ENCODE measurements at places on chromosomes 16 and 17.
A peak's percentile ranks its signal among the peaks of the same experiment; 100 is the strongest.

- DNase-seq = peak; percentile 87
These were observed 10.0 kb upstream of the SKAP1 start for GRCh38 chr17:48439875-48440505.

DNA sequence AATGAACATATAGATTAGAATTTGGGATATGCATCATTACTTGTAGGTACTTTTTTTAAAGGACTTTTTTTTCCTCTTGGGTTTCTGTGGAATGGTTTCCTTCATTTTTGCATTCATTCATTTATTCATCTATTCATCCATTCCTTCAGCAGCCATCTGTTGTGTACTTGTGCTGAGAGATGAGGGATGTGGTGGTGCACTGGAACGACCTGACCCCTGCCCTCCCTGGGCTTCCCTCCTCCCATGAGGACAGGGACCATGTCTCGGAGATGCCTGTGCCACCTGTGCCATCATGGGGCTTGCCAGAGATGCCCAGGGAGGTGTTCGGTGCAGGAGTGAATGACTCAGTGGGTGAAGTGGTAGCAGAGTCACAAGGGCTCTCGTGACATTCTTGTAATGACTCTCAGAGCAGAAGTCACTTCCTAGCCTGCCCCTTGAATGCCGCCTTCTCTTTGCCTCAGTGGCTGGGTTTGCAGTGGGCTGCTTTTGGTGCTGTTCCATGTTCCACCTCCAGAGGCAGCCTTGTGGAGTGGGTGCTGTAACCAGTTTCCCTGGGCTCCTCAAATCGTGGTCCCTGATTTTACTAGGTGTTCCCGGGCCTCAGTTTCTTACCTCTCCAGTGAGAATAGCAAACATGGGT, 43.9 kb downstream of the CLEC16A start:
- DNase-seq = peak; percentile 46

GRCh38 chr17:52150935-52151334, 7.6 kb downstream of the CA10 start:
- no peak for DNase-seq

- no peak for DNase-seq
These were observed 26.1 kb downstream of the OR1D5 start for GRCh38 chr17:3037259-3037658.

GRCh38 chr17:61005358-61005757, 327.7 kb downstream of the BCAS3 start:
- DNase-seq = no peak

GRCh38 chr17:30483159-30483558, 6.0 kb downstream of the GOSR1 start:
- DNase-seq = no peak

DNA sequence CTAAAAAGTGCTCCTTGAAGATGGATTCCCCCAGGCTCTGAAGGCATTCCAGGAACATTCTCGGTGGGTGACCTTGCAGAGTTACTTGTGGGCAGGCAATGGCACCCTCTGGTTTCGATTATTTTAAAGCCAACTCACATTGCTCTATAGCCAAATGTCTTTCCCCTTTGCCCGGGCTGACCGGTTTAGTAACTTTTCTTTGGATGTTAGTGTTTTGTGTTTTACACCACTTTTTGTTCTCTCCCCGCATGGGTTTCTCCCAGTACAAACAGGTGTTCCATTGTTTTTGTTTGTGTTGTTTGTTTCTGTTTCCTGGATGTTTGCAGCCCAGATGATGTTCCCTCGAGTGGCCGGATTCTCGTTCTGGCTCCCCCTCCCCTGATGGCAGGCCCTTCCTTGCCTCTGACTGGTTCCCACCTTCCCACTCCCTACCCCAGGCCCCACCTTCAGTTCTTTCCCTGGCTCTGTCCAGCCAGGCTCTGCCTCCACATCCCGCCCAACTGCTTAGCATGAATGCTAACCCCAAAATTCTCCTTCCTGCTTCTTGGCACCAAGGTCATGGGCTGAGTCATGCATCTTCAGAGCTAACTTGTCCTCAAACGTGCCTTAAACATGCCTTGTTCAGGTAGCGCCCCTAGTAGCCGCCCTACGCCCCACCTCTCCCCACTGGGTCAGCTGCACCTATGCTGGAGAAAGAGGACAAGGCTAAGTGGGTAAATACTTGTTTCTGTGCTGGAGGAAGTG, 40.6 kb downstream of the ELAC2 start:
- no peak for DNase-seq

DNA sequence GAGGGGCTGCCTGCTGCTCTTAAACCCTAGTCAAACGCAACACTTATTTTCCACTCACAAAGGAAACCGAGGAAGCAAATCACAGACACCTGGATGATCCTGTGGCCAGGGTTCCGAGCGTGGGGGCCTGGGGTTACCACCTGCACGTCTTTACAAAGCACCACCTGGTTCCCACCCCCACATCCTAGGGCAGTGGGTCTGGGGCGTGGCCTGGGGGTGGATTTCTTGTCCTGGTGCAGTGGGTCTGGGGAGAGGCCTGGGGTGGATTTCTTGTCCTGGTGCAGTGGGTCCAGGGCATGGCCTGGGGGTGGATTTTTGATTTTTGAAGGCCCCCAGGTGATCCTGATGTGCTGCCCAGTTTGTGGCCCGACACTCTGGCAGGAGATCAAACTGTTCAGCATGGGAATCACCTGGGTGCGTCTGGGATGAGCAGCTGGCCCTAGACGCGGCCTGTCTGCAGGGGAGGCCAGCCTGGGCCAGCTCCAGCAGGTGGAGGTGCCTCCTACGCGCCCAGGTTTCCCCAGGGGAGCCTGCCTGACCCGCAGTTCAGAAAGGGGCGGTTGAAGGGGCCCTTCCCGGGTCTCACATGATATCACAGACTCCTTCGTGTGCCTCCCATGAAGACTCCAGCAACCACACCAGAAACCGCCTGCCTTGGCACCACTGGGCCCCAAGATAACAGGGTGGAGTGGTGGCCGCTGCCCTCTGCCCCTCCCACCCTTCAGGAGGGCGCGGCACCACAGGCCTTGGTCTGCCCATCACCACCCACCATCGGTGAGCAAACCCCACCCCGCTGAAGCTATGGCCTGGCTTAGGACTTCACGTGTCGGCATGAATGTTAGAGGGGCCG, 6.3 kb downstream of the HAGH start:
- no peak for DNase-seq

DNA sequence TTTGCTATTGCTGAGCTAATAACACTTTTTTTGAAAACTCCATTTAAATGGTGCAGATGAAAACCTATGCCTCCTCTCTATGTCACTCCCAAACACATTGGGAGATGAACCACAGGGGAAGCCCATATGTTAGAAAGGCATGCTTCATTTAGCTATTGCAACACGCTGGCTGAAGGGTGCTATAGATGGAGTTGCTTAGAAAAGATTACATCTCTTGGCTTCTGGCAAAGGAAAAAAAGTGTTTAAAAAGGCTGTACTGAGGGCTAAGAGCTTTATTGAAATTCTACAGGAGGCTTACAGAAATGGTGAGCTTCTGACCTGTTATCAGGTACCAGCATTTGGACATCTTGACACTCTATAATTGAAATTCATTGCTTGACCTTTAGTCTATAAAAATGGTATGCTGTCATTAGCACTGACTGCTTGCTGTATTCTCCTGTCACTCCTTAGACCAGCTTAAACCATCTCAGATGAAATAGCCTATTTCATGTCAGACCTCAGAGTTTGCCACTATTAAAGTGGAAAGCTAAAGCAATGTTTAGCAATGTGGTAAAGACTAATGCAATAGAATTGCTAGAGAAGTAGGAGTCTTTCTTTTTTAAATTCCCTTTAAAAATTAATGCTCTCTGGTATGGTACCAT, 503.9 kb downstream of the CDH11 start:
- no peak for DNase-seq

- peak; percentile 52 for DNase-seq
These were observed 1.8 kb upstream of the UBTF start for GRCh38 chr17:44221084-44221861.

- no peak for DNase-seq
These were observed 3.7 kb downstream of the PFN1 start for GRCh38 chr17:4944554-4945175.

- DNase-seq = no peak
These were observed 56.6 kb downstream of the WSCD1 start for GRCh38 chr17:6126768-6127167.

- no peak for DNase-seq
These were observed 55.9 kb downstream of the NSRP1 start for GRCh38 chr17:30172560-30172959.

DNA sequence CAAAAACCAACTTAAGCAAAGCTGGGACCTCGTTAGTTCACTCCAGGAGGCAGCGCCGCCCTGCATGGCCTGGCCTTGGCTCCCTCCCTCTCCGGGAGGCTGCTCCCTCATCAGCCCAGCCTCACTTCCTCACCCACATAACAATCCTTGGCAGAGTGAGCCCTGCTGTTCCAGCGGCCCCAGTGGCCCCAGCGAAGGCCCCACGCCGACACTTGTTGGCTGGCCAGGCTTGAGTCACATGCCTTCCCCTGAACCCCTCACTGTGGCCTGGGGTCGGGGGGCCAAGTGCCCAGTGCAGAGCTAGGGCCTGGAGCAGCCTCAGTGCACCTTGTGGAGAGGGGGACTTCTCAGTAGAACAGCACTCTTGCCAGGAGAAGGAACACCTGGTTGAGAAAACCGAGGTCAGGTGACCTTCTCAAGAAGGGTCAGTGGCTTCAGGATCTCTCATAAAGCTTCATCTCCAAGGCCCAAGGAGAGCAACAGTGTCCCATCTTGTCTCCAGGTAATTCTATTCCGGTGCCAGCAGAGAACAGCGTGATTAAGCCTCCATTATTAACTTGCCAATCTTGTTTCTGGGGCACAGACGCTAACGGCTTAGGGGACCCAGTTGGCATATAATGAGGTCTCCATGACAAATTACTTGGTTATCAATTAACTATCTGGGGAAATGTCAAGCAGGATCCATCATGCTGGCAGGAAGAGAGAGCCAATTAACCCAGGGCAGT, 26.8 kb downstream of the ENDOV start:
- no peak for DNase-seq

GRCh38 chr17:75771334-75772281, 6.6 kb upstream of the GALK1 start:
- no peak for DNase-seq

- no peak for DNase-seq
These were observed 10.5 kb downstream of the NUDT16L1 start for GRCh38 chr16:4703906-4704305.

DNA sequence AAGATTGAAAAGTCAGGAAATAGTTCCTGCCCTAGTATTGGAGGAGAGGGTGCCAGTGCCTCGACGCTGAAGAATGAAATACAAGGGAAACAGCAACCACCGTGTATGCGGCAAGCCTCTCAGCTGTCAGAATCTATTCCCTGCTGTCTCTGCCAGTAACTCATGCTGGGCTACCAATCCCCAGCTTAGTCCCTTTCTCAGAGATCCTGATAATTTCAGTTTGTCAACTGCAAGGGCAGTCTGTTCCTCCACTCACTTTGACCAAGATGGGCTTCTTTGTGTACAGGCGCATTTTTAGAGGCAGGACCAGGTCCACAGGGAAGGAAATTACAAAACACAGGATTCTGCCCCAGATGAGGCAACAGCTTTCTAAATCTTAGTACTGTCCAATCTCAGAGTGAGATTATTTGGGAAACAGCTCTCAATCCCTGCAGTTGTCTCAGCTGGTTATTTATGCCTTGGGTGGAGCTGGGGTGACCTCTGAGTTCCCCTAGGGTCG, 1.3 kb downstream of the NQO1 start:
- no peak for DNase-seq

DNA sequence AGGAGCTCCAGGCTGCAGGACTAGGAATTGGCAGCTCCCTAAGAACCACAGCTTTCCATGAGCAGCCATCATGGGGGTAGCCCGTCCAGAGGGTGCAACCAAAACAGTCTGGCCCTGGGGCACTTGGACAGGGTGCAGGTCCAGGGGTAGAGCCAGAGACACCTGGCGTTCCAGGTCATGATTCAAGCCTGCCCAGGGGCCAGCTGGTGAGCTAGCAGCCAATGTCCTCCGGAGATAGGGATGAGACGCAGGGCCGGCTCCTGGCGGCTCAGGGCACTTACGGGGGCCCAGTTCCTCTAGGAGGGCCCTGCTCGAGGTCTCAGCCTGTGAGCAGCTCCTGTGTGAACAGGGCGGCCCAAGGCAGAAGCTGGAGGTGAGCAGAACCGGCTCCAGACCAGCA, 22.1 kb downstream of the PIEZO1 start:
- no peak for DNase-seq

GRCh38 chr16:12901597-12902461, at the start of gene SHISA9:
Gene SHISA9 (plus strand): TSS chr16:12901598.
- no peak for DNase-seq

DNA sequence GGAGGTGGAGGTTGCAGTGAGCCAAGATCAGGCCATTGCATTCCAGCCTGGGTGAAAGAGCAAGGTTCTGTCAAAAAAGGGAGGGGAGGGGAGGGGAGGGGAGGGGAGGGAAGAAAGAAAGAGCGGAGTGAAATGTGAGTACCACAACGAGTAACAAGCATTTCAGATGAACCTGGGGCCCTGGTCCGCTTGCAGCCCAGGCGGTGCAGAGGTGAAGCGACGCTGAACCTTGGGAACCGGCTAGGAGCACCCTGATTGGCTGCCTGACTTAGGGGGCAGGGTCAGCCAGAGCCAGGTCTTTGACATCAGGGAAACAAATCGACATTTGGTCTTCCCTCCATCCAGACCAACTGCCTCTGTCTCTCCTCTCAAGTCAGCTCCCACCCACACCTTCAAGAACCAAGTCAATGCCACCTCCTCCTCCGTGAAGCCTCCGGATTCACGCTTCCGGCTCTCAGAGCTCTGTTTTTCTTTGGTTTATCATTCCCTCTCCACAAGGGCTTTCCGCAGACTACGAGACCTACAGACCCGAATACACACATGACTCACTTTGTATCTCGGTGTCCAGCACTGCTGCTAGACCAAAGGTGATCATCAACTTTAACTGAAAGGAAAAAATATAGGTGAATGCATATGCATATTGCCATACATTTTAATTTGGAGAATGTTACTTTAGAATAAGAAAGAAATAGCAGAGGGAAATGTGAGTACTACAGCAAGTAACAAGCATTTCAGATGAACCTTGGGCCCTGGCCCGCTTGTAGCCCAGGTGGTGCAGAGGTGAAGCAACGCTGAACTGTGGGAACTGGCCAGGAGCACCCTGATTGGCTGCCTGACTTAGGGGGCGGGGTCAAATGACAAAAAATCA, 19.3 kb downstream of the OR1F1 start:
- DNase-seq = no peak

DNA sequence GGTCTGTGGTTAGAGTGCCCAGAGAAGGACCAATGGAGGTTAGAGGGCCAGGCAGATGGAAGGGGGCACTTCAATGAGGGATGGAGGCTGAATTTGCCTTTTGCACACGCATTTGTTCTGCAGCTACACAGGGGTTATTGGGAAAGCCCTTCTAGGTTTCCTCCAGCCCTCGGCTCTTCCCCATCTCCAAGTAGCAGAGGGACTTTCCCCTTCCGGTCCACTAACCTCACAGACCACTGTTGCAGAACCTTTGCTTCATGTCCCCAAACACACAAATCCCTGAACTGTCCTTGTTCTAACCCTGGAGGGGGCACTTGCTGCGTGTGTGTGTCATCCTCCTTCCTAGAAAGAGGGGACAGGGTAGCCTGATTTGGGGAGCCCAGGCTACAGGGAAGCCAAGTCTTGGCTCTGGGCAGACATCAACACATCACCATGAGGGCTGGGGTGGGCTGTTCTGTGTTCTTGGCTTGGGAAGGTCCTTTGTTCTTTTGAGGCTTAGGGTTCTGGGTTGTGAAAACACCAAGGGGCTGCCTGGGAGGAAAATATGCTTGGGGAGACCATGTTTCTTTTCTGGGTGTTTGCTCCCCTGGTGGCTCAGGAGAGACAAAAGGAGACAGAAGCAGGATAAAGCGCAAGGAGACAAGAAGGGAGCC, 7.3 kb upstream of the NR1D1 start:
- no peak for DNase-seq
